Activated T-helper 1 cell treated with Interleukin-2 at 50 U/mL for 16 hours (primary cell): ENCODE measurements at places on chromosomes 3 and 15.

GRCh38 chr3:71825551-71826283 lies 40.8 kb upstream of the PROK2 start:
- DNase-seq: no peak

DNA sequence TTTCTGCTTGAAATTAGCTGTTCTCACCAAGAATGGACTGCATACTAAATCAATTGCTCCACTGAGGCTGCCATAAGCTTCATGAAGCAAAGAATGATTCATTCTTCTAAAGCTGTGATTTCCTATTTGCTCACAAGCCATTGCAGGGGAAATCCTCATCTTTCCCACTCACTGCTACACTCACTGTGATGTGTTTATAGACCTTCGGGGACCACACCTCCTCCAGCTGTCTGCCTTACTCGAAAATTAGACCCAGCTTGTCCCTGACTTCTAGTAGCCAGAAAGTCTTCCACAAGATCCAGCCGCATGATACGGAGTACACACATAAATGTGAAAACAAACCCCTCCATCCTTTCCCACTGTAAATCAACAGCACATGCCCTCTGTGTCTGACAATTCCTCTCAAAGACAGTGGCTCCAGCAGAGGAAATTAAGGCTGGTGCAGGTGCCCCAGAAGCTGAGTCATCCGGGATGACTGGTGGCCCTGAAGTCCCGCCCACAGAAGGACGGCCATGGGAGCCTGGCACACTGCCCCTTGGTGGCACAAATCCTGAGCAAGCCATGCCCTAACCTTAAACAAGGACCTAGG lies 172.0 kb downstream of the STT3B start:
- DNase-seq: no peak

GRCh38 chr3:187942658-187943241 lies 197.5 kb upstream of the BCL6 start:
- DNase-seq: no peak

GRCh38 chr3:157351981-157352380 lies 84.7 kb upstream of the PTX3 start:
- no peak for DNase-seq

- DNase-seq: no peak
Measured at GRCh38 chr3:35658686-35659085, 19.4 kb downstream of the ARPP21 start.

DNA sequence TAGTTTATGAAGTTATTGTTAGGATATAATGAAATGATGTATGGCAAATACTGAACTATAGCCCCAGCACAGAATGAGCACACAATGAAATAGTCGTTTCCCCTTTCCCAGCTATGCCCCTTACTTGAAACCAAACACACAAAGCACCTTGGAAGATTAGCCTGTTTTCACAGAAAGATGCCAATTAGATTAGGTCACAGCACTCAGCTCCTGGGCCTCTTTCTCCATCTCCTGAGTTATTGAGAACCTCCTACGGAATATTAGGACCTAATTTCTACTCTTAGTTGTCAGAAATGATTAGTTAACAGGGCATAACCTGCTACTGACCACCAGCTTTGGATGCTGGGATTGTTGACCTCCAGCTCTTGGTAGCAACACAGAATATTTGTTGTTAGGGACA lies 269.4 kb upstream of the ROPN1 start:
- no peak for DNase-seq

DNA sequence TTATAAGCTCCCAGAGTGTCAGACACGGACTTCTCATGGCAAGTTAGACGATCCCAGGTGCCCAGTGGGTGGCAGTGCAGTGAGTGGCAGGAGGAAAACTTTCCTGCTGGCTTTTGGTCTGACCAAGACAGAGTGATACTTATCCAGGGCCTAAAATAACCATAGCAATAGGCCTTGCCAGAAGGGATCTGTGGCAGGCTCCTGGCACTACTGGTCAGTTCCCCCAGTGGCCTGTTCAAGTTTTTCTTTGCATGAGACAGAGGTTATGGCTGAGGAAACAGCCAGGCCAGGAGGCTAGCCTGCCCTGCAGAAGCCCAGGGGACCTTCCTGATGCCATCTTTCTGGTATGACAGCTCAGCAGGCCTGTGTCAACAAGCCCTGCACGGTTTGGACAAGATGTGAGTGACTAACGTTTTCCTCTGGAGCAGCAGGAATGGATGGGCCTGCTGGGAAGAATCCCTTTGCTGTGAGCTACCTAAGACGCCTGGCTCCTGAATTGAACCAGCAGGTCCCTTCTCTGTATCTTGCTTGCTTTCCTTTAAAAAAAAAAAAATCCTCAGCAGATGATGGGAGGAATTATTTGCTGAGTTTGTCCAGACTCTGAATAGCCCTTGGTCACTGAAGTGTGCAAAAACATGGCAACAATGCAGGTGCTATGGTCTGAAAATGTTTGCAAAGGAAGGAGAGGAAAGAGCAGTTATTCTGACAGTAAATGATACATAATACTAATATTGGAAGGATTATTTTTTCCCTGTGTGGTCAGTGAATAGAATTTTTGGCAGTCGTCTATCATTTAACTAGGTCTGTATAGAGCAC lies 18.0 kb downstream of the SCG5 start:
- DNase-seq: no peak

DNA sequence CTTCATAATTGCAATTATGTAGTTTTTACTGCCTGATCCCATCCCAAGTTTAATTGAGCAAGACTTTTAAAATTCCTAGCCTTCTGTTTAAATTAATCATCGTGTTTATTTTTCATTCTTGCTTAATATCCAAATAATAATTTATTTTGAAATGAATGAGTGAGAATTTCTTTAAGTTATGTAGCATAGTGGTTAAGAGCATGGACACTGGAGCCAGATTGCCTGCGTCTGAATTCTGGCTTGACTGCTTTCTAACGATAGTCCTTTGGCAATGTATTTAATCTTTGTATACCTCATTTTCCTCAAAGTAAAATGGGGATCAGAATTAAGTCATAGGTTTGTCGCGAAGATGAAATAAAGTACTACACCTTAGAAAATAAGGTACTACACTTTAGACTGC lies 71.4 kb downstream of the LRRC49 start:
- DNase-seq: no peak
